Activated gamma-delta T cell (primary cell): ENCODE measurements at places on chromosomes 16 and 17.

- no peak for DNase-seq
These were observed 3.3 kb upstream of the PITPNA start for GRCh38 chr17:1565877-1566276.

- DNase-seq, result no peak
These were observed 15.2 kb downstream of the CASKIN1 start for GRCh38 chr16:2180962-2181923.

DNA sequence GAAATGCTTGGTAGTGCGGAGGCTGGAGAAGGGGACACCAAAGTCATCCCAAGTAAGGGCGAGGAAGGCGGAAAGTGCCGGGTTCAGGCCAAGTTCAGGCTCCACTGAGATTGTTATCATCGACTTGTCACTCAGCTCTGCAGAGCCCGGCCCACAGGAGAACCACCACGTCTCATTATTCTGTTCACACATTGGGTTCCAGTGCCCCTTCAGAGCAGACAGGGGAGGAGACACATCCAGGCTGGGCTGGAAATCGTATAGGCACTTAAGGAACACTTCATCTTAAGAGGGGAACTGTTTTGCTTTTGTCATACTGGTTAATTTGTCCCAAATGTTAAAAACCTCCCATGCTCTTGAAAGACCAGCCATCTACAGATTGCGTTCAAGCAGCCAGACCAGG, 118.3 kb upstream of the ADAMTS18 start:
- no peak for DNase-seq

- peak; percentile 58 for DNase-seq
These were observed 26.5 kb upstream of the LASP1NB start for GRCh38 chr17:38898812-38899348.

DNA sequence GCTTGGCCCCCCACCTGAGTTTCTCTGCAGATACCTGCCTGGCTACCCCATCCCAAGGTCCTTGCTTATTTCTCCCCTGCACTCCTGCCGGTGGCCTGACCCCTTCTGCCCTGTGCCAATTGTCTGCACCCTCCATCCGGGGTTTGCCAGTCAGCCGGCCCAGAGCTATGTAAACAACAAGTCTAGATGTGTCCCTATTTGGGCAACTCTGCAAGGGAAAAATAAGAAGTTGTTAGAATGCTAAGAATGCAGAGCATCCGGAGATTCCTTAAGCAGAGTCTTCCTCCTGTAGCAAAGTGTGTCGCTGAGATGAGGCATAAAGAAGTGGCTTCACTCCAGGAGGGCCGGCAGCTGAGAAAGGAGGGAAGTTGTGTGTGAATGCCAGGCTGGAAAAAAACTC, 46.6 kb downstream of the RGS9 start:
- DNase-seq, result no peak

GRCh38 chr16:78703936-78704335, 604.5 kb downstream of the WWOX start:
- no peak for DNase-seq

DNA sequence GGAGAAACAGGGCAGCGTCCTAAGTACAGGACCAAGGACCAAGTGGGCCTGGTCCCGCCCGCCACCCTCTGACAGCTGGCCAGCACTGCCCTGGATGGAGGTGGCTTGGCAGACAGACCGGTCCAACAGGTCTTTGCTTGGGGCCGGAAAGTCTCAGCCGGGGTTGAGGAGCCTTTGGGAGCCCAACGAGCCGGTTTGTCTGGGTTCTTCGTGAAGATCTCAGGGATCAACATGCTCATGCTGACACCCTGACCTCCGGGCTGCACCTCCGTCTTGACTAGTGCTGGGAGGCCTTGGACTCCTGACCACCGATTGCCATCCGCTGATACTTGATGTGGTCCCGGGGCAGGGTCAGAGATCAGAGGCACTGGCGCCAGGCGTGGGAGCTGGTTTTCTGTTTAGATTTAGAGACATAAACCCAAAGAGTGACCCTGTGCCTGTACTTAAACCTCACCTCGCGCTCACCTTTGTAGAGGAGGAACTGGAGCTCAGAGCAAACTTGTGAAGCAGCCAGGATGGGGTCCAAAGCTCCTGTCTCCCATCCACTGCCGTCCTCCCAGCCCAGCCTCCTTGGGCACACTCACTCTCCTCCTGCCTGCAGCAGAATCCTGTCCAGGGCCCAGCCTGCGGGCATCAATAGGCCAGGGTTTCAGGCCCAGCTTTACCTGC, 92.1 kb upstream of the GSE1 start:
- no peak for DNase-seq

GRCh38 chr16:71507061-71507460, 17.9 kb upstream of the ZNF19 start:
- no peak for DNase-seq

DNA sequence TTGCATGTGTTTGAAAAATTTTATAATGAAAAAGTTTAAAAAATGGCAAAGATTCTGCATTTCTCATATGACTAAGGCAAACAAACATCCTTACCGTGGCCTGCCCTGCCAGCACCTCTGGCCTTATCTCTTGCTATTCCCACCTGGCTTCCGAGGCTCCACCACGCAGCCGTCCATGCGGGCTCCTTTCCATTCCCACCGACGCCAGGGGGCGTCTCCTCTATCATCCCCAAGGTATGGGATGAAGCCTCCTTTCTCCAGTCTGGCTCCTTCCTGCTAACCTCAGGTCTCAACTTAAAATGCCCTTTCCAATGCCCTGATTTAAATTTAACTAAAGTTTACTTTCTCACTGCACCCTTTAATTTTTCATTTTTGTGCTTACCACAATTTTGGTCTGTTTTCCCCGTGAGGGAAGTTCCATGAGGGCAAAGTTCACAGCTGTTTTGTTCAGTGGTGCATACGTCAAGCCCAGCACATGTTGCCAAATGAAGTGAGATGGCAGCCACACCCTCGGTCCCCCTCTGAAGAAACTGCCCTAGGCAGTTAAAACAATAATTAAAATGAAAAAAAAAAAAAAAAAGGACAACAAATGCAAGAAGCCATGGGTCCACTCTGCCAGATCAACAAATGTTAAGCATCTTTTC, 13.3 kb upstream of the SDK2 start:
- DNase-seq, result no peak
